ENCODE measurements at places on chromosomes 3 and 15.
A peak's percentile ranks its signal among the peaks of the same experiment; 100 is the strongest.

GRCh38 chr3:72009851-72010443 lies 225.0 kb upstream of the PROK2 start:
- DNase-seq: peak; percentile 84

DNA sequence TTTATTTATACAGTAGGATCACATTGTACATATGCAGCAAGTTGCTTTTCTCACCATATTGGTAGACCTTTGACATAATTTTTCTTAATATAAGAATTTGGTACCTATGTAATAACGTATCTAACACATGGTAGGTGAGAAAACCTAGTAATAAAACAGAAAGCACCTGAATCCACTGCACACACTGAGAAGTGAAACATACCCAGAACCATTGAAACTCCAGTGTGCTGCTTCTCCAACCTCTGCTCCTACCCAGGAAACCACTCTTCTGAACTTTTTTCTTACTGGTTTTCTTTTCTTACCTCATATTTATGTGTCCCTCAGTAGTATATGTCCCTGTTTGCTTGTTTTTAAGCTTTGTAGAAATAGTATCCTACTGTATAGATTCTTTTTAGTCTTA lies 293.0 kb downstream of the UBE2E2 start:
- DNase-seq: no peak

DNA sequence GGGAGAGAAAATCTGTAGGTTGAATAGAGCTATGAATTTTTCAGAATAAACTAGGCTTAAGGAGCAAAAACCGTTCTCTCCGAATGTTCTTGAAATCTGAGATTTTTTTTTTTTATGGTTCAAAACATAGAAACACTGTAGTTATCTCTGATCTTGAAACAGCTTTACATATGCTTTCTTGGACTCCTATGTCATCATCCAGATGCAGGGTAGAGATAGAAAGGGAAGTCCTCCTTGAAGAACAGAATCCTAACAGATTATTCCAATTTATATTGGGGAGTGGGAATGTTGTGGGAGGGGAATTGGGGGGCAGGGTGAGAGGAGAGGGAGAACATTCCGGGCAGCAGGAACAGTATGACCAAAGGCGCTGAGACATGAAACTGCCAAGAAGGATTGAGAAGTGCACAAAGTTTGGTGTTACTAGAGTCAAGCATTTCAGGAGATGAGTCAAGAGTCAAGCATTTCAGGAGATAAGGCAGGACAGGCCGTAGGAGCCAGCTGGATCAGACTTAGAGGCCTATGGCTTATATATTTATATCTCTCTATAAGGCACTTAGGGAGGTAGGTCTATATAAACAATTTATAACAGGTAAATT lies 21.9 kb upstream of the ST3GAL6 start:
- no peak for DNase-seq

GRCh38 chr15:65451989-65452388 lies 29.2 kb upstream of the IGDCC4 start:
- DNase-seq: no peak

DNA sequence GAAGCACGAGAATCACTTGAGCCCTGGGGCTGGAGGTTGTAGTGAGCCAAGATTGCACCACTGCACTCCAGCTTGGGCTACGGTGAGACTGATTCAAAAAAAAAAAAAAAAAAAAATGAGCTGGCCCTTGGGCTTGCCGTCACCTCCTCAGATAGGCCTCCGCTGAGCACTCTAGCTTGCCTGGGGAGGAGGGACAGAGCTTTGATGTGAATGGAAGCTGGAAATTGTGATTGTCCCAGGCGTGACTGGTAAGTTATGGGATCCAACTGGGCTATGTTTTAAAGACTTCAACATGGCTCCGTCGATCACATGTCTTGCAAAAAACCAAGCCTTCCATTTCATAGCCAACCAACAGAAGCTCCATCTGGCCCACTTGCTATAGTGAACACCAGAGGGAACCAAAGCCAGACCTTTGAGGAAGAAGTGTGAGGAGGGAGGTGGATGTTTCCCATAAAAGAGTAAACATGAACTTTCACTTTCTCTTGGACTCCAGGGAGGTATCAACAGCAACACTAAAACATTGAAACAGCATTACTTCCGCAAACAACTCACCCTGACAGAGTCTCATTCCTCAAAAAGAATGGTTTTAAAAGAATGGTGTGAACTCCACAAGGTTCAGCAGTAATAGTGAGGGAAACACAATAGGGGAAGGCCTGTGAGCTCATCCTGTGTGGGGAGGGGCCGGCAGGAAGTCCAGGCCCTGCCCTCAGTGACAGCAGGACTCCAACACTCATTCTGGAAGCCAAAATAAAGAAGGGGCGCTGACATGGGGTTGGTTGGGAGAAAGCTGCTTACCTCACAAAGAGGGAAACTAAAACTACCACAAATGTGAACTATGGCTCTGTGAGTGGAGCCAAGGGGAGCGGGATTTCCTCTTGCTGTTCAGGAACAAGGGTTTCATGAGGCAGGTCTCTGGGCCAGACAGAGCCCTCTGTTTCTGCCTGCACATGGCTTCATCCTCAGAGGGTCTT lies 59.2 kb upstream of the IL12A start:
- DNase-seq: peak; percentile 80

GRCh38 chr15:45121706-45122417 lies 7.7 kb downstream of the DUOXA2 start:
- DNase-seq: peak; percentile 89

GRCh38 chr15:70834999-70835398 lies 19.0 kb downstream of the LARP6 start:
- DNase-seq: no peak

- peak; percentile 32 for DNase-seq
Measured at GRCh38 chr3:122403489-122403888, 12.4 kb downstream of the WDR5B start.

Measured in fibroblast of mammary gland (primary cell).